Activated T-helper 9 cell treated with anti-CD3 and anti-CD28 coated beads, Interleukin-2, amount 50 U/mL, for 16 hours (primary cell): ENCODE measurements at places on chromosomes 7 and 10.
A peak's percentile ranks its signal among the peaks of the same experiment; 100 is the strongest.

GRCh38 chr7:45185028-45185863, 27.7 kb downstream of the RAMP3 start:
- no peak for DNase-seq

DNA sequence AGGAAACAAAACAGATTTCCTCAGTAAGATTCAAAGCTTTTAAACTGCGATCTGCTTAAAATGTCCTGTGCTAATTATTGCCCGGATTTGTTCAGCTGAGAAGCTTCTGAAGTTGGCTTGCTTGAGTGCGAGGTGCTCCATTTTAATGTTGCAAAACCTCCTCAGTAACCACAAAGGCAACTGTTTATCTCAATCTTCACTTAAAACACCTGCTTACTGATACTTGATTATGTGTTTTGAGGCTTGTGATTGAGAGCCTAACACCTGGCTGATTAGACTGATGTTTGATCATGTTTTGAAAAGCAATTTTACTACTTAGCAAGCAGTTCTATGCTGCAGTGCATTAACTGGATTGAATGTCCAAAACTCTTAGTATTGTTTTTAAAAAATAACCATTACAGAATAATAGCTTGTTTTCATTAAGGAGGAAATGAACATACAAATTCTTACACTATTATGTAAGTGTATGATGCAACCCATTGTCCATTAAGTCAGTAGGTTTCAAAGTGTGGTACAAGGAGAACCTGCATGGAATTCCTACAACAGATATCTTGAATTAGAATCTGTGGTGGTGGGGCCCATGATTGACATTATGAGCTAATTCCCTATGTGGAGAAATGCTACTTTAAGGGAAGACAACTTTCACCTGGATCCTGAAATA, 96.9 kb upstream of the FAM180A start:
- no peak for DNase-seq

DNA sequence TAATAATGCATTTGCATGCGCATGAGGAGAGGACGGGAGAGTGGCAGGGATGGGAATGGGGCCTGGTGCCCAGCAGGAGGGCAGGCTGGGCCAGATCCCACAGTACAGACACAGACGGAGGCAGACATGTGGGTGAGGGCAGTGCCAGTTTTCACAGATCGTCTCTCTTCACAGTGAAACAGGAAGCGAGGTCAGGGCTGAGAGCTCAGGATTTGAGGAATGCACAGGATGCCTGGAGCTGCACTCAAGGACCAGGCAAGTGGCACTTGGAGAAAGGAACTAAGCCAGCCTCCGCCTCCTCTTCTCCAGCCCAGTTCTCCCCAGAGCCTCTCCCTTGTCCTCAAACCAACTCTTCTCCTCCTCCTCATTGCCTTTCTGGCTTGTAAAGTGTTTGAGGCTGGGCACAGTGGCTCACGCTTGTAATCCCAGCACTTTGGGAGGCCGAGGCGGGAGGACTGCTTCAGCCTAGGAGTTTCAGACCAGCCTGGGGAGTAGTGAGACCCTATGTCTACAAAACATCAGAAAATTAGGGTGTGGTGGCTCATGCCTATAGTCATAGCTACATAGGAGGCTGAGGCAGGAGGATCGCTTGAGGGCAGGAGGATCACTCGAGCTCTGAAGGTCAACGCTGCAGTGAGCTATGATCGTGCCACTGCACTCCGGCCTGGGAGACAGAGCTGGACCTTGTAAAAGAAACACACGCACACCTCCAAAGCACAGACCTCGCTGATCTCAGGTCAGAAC, 115.2 kb downstream of the HIP1 start:
- no peak for DNase-seq

- no peak for DNase-seq
Observed at GRCh38 chr7:130985361-130985760, 251.4 kb upstream of the KLF14 start.

DNA sequence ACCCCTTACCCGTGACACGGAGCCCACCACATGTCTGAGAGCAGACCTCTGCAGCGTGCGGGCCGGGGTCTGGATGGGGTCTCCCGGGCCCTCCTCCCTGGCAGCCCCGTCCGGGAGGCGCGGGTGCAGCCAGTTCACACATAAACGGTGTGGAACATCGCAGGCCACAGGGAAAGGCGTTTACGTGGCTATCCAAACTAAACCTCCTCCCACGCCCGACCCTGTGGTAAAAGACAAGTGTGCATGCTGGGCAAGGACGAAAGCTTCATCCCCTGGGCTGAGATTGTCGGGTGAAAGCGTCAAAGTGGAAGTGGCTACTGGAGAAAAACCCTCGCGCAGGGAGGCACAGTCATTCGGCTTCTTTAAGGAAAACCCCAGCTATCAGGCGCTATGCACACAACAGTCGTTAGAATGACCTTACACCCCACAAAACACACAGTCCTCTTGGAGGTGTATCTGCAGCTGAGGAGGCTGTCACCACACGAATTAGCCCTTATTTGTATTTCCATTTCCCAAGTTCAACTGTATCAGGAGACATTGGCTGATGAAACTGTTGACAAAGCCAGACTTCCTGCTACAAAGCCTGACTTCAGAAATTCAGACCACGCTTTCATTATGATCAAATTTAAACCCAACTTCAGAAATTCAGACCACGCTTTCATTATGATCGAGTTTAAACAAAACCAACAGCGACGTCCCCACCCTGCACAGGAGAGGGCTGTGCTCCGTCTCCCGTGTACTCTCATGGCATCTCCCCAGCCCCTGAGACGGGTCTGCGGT, 15.3 kb downstream of the GPER1 start:
- DNase-seq: no peak

DNA sequence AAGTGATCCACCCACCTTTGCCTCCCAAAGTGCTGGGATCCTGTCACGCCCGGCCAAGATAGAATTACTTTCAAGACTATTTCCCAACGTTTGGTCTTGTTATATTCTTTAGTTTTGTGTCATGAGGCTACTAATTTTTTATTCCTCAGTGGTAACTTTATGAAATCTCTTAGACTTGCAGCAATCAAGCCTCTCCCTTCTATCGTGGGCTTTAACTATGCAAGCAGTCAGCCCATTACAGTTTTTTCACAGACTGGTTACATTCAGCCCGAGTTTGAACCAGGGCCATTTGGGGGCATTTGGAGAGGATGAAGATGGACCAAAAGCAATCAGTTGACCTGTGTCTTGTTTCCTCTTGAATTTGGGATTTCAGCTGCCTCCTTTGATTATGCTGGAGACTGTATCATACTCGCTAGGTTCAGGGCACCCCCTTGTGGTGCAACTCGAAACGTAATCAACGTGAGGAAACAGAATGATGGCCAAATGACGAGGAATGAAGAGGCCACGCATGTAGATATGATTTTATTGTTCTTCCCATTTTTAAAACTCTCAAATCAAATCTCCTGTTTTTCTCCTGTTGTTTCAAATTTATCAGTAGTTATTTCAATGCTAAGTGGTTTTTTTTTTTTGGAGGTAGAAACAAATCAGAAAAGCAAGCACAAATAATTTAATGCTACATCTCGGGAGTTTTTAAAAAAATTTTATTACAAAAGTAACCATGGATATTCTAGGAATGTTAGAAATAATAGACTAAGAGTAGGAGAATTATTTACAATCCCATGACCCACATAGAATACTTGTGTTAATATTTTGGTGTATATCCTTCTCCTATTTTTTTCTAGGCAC, 151.6 kb downstream of the KIAA1217 start:
- DNase-seq: no peak

DNA sequence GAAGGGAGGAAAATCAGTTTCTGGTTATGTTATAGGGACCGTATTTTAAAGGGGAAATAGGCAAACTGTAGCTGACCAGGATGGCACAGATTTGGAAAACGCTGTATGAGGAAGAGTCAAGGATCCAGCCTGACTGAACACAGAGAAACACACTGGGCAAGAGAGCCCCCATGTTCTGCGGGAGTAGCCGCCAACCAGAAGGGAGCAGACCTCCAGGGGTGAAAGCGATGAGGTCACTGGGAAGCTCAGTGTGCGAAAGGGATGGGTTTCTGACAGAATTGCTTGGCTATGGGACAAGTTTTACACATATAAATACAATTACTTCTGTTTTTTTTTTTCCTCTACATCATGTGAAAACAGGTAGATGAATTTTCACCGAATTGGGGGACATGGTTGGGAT, 291.6 kb upstream of the PODXL start:
- no peak for DNase-seq

DNA sequence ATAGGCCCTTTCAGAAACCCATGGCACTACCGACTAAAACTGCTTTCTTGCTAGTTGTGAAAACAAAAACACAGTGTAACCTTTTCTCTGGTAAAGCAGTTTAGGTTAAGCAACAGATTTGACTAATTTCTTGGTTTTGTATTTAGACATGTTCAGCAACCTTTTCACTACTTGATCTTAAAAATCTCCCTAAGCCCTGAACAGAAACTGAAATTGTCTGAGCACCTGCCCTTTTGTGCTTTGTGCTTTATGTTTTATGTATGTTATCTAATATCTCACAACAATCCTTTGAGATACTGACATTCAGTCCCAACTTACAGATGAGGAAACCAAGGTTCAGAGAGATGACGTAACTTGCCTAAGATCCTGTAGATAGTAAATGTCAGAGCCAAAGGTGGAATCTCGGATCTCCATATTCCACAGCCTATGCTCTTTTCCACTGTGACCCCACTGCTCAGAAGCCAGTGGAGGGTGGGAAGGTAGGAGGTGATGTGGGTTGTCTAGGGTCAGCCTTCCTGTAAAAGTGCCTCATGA, 146.6 kb downstream of the LCOR start:
- no peak for DNase-seq

GRCh38 chr10:105855791-105856190, 1214.7 kb downstream of the SORCS3 start:
- no peak for DNase-seq

- no peak for DNase-seq
Observed at GRCh38 chr10:71126432-71126831, 85.9 kb upstream of the UNC5B start.

DNA sequence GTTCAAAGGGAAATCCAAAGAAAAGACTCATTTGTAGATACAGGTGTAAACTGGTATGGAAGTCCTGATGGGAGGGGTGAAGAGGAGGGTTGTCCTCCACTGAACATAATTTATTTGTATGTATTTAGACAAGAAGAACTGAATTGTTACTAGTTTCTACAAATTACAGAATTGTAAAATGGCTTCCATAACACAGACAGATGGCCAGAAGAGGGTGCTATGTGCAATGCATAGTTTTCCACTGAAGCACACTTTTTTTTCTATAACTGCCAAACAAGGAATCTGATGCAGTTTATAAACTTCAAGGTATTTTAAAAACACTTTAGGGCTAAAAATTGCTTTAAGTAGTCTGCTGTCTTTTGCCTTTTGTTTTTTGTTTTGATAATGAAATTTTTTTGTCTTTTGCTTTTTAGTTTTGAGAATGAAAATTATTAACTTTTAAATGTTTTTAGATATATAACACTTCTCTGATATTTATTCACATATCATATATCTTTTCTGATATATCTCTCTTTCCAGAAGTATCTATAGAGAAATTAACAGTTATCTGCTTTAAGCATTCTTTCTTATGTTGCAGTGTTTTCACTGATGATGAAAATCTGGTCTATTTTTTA, 58.5 kb downstream of the PHYHIPL start:
- no peak for DNase-seq

DNA sequence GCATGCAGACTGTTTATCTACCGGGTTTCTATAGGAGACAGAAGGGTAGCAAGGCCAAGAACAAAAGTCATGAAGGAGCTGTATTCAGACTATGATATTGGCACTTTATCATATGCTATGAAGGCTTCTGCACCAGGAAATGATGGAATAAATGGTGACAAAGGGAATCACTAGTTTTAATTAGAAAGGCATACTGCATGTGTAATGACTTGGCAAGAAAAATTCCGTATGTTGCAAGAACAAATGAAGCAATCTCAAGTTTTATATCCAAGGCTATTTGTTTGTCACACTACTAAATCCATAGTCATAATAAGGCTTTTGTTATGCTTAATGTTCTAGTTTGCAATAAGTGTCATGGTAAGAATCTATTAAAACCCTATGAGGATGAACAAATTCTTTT, 230.9 kb downstream of the ZEB1 start:
- no peak for DNase-seq

DNA sequence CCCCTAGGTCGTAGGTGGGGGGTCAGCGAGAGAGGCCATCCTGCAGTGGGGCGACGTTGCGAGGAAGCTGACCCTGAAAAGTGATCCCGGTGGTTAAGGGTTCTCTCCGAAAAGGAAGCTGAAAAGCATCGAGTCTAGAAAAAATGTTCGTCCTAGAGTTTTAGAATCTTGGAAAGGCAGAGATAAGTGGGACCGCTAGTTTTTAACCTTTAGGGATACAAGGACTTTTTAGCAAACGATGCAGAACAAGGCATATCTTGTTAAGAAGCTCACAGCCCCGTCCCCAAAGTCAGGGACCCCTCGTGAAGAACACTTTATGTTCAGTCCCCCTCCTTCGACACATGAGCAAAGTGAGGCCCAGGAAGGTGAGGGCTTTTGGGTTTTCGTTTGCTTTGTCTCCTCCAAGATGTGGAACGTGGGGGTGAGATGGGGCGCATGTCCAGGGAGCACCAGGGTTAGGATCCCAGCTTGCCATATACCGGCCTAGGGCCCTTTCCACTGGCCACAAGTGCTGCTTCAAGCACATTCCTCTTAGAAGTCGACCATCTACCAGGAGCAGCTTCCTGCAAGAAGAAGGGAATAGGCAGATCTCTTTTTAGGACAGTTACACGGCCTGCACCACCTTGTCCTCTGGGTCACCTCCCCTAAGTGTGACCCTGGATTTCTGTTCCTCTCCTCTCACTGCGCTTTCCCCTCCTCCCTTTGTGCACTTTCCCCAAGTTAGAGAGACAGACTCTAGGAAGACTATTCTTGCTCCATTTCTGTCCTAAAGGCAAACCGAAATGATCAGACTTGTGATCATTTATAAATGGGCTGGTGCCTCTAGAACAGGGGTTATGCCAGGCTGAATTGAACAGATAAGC, 969 bp downstream of the SLC35G1 start:
- no peak for DNase-seq

DNA sequence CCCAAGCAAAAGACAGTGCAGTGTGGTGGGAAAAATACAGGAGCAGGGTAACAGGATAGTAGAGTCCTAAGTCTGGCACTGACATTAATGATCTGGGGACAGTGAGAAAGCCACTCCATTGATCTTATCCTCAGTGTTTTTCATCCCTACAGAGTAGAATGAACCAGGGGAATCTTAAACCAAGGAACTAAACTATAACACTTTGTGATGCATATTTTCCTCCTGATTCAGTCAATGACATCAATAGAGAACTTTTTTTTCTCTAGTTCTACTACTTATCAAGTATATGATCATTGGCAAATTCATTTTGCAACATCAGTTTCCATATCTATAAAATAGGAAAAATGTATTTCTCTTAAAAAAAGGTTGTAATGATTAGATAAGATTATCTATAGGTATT, 151.1 kb downstream of the TMEM26 start:
- DNase-seq: no peak

GRCh38 chr7:24963218-24963617, 16.8 kb downstream of the OSBPL3 start:
- DNase-seq: peak; percentile 10

- DNase-seq: peak; percentile 13
Observed at GRCh38 chr10:45373576-45374349, at the start of gene ALOX5. ALOX5 (plus strand) TSS chr10:45374216; CDS start chr10:45374280, 64 bp downstream.
